ENCODE measurements at places on chromosomes 4 and X.

DNA sequence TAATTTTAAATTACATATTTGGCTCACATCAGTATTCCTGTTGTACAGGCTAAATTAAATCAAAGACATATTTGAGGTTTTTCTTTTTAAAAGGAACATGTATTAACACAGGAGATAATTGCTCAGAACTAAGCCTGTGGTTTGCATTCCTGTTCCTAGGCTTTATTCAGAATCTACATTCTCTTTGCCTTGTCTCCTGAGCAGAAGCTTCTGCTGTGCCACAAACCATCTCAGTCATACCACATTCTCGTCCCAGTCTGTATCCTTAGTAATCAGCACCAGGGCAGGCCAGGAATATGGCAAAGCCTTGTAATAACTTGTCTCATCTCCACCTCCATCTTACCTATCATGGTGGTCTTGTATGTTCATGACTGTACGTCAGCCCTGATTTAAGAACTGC is 162.8 kb downstream of the ARHGAP24 start:
- DNase-seq, result no peak

- no peak for DNase-seq
These were observed 185.3 kb upstream of the NUDT6 start for GRCh38 chr4:123107444-123108252.

DNA sequence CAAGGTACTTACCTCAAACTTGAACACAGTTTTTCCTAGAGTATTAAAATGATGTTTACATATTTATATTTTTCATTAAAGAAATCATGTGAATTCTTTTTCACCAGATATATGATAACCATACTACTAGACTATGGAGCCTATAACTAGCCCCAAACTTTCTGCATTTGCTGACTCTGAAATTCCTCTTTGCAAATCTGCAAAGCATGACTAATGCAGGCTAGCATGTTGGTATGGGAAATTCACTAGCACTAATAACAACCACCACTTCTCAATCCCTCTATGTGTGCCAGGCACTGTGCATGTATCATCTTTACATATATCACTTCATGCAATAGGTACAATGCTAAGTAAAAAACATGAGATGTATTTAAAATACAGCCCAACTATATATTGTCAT is 51.1 kb downstream of the SLC10A7 start:
- no peak for DNase-seq

DNA sequence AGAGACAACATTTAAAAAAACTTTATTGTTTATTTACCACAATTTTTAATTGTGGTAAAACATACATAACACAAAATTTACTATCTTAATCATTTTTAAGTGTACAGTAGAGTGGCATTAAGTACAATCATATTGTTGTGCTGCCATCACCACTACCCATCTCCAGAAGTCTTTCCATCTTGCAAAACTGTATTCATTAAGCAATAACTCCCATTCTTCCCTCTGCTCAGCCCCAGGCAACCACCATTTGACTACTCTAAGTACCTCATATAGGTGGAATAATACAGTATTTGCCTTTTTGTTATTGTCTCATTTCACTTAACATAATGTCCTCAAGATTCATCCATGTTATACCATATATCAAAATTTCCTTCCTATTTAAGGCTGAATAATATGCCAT is 12.8 kb upstream of the FAM47E start:
- no peak for DNase-seq

DNA sequence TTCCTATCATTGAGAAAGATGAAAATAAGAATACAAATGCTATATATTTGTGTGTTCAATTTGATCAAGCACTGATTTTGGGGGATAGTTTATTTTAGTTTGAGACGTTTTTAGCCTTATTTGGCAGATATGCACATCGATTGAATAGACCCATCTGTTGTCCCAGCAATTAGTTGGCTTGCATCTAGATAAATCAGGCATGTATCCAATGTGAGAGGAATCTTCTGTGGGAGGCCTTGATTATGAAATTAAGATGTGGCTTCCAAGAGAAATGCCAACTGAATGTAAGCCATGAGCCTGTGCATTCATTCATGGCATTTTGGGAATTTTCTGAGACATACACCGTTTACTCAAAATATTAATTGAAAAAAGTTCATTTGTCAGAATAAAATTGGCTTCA is 623.1 kb downstream of the TECRL start:
- DNase-seq, result no peak

DNA sequence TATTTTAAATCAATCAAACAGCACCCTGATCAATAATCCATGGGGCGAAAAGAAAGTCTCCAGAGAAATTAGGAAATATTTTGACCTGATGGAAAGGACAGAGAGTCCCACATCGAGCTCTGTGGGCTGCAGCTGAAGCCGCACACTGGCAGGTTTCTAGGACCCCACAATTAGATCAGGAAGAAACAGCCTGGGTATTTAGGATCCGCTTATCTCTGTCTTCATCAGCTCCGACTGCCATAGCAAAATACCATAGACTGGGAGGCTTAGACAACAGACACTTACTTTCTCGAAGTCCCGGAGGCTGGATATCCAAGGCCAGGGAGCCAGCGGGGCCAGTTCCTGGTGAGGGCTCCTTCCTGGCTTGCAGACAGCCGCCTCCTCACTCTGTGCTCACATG is 36.4 kb downstream of the CCNQ start:
- no peak for DNase-seq

DNA sequence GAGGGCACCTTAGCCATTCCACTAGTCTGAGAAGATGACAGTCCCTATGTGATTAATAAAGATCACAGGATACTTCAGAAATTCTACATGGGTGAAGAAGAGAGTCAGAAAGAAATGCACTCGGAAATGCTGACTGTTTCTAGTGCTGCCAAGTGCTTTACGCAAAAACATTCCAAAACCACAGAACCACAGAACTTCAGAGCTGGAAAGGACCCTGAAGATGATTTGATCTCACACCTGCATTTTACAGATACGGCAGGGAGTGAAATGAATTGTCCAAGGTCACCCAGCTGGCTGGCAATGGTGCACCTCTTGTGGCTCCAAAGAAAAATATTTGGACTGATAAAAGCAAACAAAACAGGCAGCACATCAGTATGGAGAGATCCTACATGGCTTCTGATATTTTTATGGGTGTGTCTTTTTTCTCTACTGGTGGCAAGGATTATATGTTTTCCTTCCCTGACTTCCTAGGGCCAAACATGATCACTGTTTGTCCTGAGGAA is 115.9 kb downstream of the MAML3 start:
- no peak for DNase-seq

- peak; percentile 33 for DNase-seq
These were observed 51.3 kb upstream of the MAP3K15 start for GRCh38 chrX:19566359-19567222.

- no peak for DNase-seq
These were observed 125.0 kb downstream of the RASGEF1B start for GRCh38 chr4:81346719-81347118.

GRCh38 chr4:29711226-29711625 is 1008.9 kb upstream of the PCDH7 start:
- DNase-seq, result no peak

- DNase-seq, result no peak
These were observed 46.8 kb downstream of the CRLF2 start for GRCh38 chrX:1165535-1166196.

GRCh38 chrX:71911731-71912050 is 1.0 kb downstream of the NHSL2 start:
- peak; percentile 2 for DNase-seq

DNA sequence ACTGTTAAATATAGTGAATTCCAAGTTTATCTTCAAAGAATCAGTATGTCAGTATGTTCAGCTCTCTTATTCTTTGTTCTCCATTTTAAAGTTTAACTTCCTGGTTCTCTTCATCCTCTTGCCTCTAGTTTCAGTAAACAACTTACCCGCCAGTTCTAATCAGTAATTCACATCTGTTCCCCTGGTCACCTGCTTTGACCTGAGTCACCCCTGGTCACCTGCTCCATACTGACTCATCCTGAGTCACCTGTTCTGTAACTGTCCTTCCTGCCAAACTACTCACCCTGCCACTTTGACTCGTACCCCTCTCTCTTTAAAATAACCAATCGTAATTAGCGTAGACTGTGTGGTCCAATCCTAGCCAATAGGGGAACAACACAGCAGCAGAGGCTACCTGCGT is 992.7 kb upstream of the HS3ST1 start:
- DNase-seq, result no peak

GRCh38 chr4:8854931-8855330 is 16.7 kb downstream of the HMX1 start:
- no peak for DNase-seq

DNA sequence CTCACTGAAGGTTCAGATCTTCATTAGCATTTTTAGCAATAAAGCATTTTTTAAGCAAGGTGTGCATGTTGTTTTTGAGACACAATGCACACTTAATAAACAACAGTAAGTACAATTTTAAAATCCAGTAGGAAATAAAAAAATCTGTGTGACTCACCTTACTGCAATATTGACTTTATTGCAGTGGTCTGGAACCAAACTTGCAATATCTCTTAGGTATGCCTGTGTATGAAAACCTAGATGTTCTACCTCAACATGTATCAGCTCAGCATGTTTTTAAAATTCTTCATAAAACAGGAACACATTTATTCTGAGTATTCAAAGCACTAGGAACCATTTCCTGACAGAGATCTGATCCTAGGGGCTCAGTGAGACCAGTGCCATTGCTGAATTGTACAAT is 26.7 kb downstream of the NR0B1 start:
- DNase-seq, result no peak

GRCh38 chrX:20680998-20681397 is 414.3 kb upstream of the RPS6KA3 start:
- DNase-seq, result no peak

GRCh38 chr4:127967141-127967775 is 2.1 kb downstream of the ABHD18 start:
- DNase-seq, result no peak

DNA sequence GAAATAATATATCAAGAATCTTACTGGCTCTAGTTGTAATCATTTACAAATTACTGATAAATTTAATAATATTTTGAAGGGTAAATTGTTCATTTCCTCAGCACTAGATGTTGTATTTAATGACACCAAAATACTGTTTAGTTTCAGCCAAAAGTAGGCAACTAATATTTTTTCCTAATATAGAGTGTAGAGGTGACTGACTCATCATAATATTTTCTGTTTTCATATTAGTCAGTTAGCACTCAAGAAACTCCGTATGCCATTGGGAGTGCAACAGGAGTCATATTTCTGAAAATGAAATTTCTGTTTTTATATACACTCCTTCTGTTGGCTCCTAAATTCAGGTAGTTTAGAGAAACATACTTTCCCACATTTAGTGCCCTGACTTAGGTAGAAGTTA is 36.6 kb upstream of the PTPN13 start:
- DNase-seq, result no peak

- DNase-seq, result no peak
These were observed 12.0 kb upstream of the NAT8L start for GRCh38 chr4:2047031-2047660.

DNA sequence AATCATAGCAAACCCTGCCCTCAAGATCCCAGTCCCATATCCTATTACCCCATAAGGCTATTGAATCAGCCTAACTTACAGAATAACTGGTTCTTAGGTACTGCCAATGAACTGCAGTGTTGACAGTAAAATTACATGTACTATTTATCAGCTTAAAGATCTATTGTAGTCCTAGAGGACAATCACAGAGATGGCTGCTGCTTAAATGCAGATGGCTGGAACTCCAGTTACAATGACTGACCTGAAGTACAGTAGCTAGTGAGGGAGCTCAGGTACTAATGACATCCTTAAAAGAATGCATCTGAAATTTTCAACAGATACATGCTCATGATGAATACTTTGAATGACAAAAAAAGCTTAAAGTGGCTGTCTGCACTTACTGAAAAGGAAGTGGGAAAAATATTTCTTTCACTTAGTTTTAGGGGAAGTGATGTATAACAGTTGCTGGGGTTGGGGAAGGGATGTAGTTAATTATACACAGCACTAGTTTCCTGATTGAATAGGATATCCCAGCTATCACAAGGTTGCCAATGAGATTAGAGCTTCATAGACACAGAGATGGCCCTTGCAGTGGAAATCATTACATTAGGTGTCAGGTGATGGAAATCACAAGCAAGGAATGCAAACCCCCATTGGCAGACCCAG is 42.0 kb downstream of the USP26 start:
- DNase-seq, result no peak

Measured in activated naive CD4-positive, alpha-beta T cell treated with Interleukin-2 at 50 U/mL for 16 hours (primary cell).